ENCODE measurements at places on chromosomes 3 and 15.

DNA sequence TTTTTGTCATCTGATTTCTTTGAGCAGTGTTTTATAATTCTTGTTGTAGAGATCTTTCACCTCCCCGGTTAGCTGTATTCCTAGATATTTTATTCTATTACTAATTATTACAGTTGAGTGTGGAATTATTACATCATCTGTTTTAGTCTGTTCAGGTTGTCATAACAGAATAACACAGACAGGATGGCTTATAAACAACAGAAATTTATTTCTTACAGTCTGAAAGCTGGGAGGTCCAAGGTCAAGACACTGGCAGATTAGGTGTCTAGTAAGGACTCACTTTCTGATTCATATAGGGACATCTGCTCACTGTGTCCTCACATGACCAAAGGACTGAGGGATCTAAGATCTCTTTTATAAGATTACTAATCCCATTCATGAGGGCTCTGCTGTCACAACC is 121.3 kb upstream of the THBS1 start:
- DNase-seq, result no peak

DNA sequence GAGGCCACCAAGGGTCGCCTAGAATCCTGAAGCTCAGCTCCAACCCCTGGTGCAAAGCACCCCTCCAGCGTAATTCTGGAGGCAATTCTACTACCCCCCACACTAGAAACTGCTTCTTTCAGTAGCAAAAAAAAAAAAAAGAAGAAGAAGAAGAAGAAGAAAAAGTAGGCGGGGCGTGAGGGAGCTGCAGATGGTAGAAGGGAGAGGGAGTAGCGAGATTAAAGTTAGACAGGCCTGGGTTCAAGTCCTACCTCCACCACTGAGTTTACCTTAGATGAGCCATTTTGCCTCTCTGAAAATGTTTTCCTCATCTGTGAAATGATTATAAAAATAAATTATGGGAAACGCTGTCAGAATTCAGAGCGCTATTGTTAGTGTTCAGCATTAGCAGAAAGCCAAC is 913 bp downstream of the FAM174B start:
- DNase-seq, result no peak

DNA sequence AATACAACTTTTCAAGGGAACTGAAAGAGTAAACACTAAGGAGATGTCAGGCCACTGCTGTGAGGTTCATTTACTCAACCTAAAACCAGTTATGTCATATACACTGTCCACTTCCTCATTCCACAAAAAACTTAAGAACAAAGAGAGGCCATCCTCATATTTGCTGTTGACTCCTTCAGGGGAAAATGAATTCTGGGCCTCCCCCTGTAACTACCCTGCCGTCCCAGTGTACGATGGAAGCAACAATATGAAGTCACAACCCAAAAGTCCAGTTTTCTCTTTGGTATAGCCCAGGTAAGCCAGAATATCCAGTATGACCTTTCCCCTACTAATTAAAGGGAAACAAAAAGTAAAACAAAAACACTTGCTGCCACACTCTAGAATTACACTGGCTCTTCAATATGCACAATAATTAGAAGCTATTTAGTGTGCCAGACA is 16.2 kb downstream of the CEP152 start:
- DNase-seq, result no peak

DNA sequence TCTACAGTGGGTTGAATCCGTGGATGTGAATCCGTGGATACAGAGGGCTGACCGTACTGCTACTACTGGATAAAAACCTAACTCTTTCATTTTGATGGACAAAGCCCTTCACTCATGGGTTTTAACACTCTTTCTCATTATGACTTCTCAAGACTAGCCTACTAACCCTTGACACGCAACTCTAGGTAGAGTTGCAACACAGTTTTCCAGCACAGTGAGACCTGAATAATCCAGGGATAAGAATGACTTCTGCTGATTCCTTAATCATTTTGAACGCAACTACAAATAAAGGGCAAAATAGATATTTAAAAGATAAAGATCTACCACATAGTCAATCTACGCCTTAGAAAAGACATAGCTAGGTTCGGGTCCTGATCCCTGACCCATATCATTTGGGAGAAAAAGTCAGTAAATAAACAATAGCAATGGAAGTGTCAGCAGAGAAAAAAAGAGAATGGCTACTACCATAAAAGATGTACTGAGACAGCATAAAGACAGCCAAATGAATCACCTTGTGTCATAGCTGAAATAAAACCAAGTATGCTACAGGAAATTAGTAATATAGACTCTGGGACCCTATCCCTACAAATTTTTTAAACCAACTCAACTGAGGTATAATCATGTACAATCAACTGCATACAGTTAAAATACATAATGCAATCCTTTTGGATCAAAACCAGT is 87.6 kb downstream of the DPH6 start:
- DNase-seq, result no peak

DNA sequence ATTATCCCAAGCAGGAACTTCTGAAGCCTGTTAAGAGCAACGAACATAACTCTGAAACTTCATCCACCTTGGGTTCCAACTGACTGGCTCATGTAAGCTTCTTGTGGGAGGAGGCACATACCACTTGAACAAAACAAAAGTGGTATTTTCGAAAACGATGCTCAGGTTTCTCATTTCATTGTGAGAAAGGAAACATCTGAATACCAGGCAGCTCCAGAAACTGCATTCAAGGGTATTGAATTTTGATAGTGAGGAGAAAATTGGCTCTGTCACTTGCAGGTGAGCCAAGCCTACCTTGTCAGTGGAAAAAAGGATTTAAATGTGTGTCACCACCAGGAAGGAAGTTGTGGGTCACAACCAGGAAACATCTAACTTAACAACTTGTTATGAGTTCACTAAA is 218.1 kb upstream of the SATB1 start:
- no peak for DNase-seq

GRCh38 chr3:108319428-108320082 is 23.2 kb downstream of the HHLA2 start:
- DNase-seq, result no peak

GRCh38 chr3:124774327-124774718 is 44.1 kb downstream of the UMPS start:
- DNase-seq, result no peak

DNA sequence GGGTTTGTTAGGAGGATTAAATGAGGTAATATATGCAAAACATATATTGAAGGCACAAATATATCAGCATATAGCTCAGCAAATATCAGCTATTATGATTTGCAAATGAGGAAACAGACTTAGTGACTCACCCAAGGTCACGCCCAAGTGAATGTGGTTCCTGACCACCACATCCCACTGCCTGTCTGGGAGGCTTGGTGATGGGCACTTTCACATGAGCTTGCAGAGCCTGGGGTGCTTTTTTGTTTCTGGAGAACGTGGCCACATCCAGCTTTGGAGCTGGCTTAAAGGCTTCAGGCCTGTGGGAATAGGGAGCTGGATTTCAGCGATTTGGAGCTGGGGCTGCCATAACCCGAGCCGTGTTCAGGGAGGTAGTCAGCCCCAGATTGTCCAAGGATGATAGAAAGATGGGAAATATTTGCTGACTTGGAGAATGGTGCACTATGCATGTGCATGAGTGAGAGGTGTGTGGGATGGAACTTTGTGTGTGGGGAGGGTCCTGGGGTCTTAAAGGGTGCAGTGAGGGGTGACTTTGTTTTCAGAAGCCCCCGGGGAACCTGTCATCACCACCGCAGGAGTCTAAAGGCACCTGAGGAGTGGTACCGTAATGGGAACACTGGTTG is 12.0 kb upstream of the FGD5 start:
- DNase-seq, result no peak

GRCh38 chr3:85821130-85821756 is 862.5 kb downstream of the CADM2 start:
- DNase-seq, result no peak

- DNase-seq, result no peak
These were observed 596.7 kb upstream of the UBE2E2 start for GRCh38 chr3:22606461-22606860.

DNA sequence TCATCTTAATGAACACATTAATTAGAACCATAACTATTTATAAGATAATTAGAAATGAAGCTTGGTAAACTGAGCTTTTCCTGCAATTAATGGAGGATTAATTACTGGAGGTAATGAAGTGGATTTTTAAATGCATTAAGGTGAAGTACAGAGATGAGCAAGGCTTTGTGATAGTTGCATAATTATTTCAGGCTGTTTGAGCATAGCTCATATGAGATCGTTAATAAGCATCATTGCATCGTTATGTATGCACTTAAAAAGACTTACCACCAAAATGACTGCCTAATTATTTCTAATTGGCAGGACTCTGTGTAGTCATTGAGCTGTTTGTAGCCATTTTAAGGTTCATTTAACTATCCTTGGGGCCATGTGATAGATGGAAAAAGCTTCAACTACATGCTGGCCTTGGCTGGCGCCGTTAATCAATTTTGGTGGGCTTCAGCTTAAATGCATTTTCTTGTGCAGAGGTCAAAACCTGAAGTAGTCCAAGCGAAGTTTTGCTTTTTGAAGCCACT is 55.3 kb downstream of the RSRC1 start:
- peak; percentile 5 for DNase-seq

- no peak for DNase-seq
These were observed 3.3 kb upstream of the EHD4 start for GRCh38 chr15:41975669-41976068.

DNA sequence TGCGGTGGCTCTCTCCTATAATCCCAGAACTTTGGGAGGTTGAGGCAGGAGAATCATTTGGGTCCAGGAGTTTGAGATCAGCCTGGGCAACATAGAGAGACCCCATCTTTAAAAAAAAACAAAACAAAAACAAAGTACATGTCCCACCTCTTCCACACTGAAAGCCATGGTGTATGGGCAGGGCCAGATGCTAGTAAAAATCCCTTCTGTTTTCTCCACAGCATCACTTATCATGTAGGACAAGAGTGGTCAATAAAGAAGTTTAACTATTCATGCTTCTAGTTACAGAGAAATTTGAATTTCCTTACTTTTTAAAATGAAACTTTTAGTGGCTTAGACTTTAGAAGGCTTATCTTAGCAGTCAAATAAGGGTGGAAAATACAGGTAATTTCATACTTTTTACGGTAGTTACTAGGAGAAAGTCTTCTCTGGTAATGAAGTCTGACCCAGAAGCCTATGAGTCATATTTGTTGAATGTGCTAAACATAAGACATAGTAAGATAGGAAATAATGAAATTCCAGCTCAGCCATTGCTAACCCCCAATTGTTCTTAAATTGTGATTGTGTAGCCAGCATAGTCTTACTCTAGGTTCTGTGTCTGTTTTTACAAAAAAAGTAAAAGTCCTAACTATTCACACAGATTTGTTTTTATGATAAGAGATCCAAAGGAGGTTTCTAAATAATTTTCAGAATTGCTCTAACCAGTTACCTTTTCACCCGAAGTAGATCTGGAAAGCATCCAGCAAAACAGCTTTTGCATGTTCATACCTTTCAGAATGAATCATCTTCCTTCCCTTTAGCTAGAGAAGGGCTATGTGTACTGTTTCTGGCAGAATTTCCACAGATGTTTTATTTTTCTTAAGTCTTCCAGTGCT is 16.4 kb upstream of the ZNF609 start:
- no peak for DNase-seq

DNA sequence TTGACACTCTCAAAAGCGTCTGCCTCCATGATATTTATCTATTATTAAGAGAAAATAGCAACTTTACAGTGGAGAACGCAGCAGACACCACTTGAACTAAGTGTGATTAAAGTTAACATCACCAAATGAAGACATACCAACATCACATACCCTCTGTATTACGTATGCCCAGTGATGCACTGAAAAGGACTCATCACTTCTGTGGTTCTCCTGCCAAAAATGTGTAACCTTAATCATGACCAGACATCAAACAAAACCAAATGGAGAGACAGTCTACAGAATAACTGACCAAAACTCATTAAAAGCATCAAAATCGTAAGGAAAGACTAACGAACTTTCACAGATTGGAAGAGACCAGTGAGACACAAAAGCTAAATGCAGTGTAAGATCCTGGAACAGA is 103.2 kb downstream of the PPP2R3A start:
- DNase-seq, result no peak

DNA sequence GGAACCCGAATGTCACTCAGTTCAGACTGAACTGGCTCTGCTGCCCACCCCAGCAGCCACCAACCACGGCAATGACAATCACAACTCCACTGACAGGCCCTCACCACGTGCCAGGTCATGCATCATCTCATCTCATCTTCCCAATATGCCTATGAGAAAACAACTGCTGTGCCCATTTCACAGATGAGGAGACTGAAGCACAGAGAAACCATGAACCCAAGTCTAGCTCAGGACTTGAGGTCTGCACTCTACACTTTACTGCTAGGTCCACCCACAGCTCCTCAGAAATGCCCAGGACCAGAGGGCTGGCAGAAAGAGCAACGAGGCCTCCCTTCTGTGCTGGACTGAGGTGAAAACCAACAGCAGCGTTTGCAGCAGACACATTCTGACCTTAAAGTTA is 99.2 kb upstream of the LINGO1 start:
- no peak for DNase-seq

DNA sequence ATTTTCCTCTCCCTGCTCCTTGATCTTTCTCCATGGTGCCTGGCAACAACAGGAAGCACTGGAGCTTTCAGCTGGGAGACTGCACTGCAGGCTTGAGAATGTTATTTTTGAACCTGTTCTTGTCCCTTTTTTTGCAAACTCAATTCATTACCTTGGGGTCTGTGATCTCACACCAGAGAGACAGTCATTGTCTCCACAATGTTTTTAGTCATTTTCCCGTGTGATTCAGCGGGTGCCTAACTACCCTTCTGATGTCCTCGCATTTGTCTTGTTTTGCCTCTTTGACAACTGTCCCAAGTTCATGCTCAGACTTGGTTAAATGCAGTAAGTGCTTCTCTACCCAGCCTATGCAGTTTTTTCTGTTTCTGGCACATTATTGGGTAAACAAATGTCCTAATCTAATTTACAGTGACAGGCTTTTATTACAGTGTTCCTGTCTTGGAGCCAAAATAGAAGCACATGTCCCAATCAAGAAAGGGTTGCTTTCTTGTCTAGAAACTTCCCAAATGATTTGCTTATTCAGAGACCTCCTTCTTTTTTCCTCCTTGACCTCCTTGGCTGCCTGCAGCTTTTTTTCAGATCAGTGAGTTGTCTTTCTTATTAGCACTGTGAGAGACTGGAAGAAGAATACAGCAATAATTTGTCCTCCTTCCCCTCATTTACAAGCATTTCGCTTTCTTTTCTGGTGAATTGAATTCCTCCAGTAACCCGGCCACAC is 162.4 kb downstream of the NSUN3 start:
- no peak for DNase-seq

DNA sequence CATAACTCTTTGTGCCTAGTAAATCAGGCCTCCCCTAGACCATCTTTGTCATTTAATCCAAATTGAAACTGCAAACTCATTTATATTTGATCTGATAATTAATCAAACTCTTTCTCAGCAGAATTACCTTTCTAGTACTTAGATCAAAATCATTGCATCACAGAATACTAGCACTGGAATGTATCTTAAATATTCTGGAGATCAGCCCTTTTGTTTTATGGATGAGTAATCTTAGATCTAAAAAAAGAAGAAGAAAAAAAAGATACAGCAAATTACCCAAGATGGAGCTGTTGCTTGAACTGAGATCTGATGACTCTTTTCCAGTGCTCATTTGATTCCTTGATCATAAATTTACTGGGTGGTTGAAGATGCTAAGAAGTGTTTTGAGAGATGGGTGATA is 47.9 kb downstream of the NAALADL2 start:
- no peak for DNase-seq

- no peak for DNase-seq
These were observed 5.3 kb downstream of the FOXP1 start for GRCh38 chr3:71578054-71578751.

All from NCI-H1694 (cell line).